ENCODE measurements at places on chromosomes 2 and 18.

DNA sequence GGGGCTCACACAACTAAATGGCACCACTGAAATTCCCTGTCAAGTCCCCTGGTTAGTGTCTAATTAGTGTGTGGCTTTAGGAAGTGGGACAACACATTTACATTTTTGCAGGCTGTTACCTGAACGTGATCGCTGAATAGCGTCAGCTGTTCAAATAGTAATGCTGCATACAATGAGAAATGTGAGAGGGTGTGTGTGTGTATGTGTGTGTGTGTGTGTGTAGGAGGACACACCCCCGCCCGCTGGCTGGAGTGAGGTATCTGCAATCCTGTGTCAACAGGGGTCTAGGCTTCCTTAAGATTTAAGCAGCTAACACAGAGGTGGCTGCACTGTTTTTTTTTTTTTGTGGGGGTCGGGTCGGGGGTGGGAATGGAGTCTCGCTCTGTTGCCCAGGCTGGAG, 4.8 kb upstream of the LYPD6B start:
- no peak for DNase-seq

GRCh38 chr2:120908314-120908975, 172.8 kb downstream of the GLI2 start:
- no peak for DNase-seq

GRCh38 chr18:22701795-22702194, 231.3 kb upstream of the RBBP8 start:
- DNase-seq = no peak

DNA sequence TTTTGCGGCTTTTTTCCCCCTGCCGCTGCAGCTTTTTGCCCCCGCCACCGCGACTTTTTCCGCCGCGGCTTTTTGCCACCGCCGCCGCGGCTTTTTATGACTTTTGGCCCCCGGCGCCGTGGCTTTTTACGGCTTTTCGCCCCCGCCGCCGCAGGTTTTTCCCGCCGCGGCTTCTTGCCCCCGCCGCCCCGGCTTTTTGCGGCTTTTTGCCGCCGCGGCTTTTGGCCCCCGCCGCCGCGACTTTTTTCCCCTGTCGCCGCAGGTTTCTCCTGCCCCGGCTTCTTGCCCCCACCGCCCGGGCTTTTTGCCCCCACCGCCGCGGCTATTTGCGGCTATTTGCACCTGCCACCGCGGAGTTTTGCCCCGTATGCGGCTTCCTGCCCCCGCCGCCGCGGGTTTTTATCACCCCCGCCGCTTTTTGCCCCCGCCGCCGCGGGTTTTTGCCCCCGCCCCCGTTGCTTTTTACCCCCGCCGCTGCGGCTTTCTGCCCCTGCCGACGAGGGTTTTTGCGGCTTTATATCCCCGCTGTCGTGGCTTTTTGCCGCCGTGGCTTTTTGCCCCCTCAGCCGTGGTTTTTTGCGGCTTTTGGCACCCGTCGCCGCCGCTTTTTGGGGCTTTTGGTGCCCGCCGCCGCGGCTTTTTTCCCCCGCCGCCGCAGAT, 2750.9 kb downstream of the RPIA start:
- peak; percentile 2 for DNase-seq

- DNase-seq = no peak
These were observed 430.6 kb upstream of the VRK2 start for GRCh38 chr2:57615855-57616556.

DNA sequence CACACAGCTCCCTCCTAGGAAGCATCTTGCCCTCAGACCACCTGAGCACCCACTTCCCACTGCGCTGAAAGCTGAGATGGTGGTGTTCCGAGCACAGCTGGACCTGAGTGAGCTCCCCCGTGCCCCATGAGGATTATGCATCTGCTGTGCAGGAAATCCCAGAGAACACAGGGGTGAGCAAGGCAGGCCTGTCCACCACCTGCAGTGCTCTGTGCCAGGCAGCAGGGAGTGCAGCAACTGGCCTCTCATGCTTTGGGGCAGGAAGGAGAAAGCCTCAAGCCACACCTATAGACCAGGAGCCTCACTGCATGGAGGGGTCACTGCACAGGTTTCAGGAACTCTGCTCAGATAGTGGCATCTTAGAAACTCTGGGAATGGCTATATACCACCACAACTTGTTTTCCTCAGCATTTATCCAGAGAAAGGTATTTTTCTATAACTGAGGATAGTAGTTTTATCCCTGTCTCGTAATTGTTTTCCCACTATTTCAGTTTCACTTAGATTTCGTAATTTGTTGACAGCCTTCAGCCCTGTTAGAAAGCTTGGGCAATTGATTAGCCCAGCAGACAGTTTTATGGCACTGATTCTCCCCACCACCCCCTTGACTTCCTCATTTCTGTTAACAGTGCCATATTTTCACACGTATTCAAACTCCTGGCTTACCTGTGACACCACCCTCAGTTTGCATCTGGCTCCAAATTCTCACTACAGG, 144.3 kb upstream of the DAPL1 start:
- no peak for DNase-seq
